ENCODE measurements at places on chromosomes 12 and 14.

DNA sequence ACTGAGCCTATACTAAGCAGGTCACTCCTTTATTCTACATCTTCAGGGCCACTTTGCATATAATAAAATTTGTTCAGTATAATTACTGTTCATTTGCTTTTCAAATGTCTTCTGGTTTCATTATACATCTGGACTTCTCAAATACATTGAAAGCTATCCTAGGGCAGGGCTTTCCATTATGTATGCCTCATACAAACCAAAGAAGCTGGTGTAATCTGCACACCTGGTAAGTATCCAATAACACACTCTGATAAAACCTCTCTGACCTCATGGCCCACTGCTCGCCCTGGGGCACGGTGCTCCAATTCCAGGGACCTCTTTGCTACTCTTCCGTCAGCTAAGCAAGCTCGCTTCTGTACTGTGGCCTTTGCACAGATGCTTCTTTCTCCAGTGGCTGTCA lies 21.9 kb upstream of the ISM2 start:
- DNase-seq: no peak

DNA sequence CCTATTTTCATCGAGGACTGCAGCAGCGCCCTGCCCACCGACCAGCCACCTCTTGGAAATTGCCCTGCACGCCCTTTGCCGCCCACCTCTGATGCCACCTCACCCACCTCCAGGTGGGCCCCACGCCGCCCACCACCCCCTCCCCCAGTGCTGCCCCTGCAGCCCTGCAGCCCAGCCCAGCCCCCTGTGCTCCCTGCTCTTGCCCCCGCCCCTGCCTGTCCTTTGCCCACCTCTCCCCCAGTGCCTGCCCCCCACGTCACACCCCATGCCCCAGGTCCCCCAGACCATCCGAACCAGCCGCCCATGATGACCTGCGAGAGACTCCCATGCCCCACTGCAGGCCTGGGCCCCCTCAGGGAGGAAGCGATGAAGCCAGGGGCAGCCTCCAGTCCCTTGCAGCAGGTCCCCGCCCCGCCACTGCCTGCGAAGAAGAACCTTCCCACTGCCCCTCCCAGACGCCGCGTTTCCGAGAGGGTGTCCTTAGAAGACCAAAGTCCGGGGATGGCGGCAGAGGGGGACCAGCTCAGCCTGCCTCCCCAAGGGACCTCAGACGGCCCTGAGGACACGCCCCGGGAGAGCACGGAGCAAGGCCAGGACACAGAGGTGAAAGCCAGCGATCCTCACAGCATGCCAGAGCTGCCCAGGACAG lies 96.5 kb downstream of the LGMN start:
- peak; percentile 54 for DNase-seq

GRCh38 chr14:94405486-94405885 lies 17.1 kb upstream of the SERPINA1 start:
- DNase-seq: peak; percentile 49

DNA sequence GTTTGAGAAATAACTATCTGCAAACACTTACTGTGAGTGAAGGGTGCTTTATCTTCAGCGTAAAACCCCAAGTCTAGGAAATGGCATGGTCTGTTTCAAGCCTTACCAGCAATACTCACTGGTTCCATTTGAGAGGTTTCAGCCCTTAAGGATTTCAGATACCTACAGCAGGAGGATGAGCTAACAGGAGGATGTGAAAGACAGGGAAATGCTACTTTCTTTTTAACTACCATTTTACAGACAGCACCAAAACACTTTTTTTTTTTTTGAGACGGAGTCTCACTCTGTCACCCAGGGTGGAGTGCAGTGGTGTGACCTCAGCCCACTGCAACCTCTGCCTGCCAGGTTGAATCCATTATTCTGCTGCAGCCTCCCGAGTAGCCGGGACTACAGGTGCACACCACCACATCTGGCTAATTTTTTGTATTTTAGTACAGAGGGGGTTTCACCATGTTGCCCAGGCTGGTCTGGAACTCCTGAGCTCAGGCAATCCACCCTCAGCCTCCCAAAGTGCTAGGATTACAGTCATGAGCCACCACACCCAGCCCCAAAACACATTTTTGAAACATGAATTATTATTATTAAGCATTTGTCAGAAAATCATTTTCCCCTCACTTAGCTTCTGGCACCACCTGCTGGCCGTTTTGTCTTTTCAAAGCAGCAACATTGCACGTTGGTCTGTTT lies 4.6 kb downstream of the MTRFR start:
- peak; percentile 35 for DNase-seq

- DNase-seq: no peak
Measured at GRCh38 chr14:36208690-36209278, 32.3 kb upstream of the PTCSC3 start.

DNA sequence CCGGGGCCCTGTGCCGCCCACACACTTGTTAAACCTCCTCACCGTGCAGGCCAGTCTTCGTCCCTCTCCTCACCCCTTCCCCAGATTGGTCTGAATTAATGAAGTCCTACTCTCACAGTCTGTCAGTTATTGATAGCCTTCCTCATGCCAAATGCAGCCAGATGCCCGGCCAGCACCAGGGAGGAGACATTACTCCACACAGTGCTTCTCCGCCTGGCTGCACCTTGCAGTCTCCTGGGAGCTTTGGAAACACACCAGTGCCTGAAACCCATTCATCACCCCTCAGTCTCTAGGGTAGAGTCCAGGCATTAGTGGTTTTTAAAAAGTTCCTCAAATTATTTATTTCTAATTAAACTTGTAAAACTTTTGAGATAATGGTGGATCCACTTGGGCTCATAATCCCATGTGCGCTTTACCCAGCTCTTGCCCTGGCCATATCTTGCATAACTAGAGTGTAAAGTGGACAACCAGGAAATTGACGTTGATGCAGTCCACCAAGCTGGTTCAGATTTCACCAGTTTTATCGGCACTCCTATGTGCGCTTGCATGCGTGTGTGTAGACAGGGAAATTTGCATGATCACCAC lies 38.2 kb upstream of the TSPAN9 start:
- no peak for DNase-seq

DNA sequence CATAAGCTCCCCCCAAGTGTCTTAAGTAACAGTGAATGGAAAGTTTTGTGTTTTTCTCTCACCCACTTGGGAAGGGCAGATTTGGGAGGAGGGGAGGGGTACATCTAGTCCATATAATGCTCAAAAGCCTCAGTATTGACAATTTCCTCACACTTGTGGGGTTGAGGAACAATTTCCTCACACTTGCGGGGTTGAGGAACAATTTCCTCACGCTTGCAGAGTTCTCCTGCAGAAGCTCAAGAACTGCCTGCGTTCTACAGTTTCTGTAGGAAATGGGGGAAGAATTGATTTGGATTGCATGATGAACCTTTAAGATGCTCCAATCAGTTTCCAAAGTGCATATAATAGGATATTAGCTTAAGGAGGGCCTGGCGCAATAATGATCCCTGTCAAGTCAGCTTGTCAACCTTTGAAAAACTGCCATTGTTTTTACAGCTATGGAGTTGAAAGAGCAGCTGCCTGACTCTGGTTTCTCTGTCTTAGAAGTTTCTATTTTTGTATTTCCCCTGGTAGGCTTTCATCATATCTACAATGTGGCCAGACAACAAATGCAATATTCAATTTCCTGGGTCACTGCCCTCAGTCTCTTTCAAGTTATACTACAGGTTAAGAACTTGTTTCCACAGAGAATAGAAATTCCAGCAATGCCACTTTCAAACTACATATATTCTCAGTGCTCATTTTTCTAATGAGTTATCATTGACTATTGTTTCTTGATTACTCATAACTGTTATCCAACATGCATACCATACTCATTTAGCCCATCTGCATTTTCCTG lies 66.5 kb downstream of the PLEKHG7 start:
- DNase-seq: peak; percentile 30

GRCh38 chr14:99795046-99795445 lies 1.8 kb downstream of the EML1 start:
- DNase-seq: no peak

- DNase-seq: no peak
Measured at GRCh38 chr12:109606320-109607028, 32.9 kb downstream of the MVK start.

GRCh38 chr12:13727707-13728195 lies 253.7 kb downstream of the GRIN2B start:
- DNase-seq: no peak

DNA sequence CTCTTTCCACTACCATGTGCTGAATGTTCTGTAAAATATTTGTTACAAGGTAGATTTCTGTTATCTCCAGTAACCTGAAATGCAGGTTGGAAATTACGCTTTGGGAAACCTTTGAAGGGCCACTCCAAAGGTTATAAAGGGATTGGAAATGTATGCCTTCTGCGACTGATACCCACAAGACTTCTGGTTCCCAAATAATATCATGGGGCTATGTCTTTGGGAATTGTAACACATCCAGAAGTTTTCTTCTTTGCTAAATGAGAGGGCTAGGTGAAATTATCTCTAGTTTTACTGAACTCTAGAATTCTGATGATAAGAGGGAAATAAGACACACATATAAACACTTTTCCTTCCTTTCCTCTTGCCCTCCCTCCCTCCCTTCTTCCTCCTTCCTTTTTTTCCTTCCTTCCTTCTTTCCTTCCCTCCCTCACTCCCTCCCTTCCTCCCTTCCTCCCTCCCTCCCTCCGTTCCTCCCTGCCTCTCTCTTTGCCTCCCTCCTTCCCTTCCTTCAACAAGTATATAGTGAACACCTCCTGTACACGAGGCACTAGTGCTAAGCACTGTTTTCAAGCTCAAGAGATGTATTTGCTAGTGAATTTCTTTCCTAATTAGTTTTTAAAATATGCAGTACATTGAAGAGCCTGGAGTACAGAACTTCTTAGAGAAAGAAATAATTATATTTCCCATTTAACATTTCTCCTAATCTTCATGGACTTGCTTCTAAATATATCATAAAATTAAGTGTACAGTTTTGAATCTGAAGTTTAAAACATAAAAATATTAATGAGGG lies 10.1 kb downstream of the HMGA2 start:
- DNase-seq: no peak
